ENCODE measurements at places on chromosomes 1 and 21. TPM values are rescaled to one million over a fixed set of nuclear protein-coding genes. Genes with fewer than 3 reads are reported as not detected.

PPIE gene
- total RNA-seq: 39.7 TPM

HMGCS2 gene
- total RNA-seq: not detected

ACTL8 gene
- total RNA-seq: 1.9 TPM

OXCT2 gene
- 0.50 TPM for total RNA-seq

GGPS1 gene
- total RNA-seq: 25.4 TPM

MTMR11 gene
- 7.9 TPM for total RNA-seq

LHX8 gene
- total RNA-seq: 1.7 TPM

SH3BGR gene
- 1.5 TPM for total RNA-seq

WNT3A gene
- total RNA-seq: 0.05 TPM

MRAP gene
- total RNA-seq: not detected

IGSF3 gene
- total RNA-seq: 26.5 TPM

OR2T33 gene
- total RNA-seq: not detected

CDC7 gene
- total RNA-seq: 6.7 TPM

FAM177B gene
- total RNA-seq: not detected

BACE2 gene
- 21.8 TPM for total RNA-seq

WDR64 gene
- total RNA-seq: not detected

CCDC17 gene
- 0.45 TPM for total RNA-seq

KRTAP8-1 gene
- not detected for total RNA-seq

TAS1R1 gene
- total RNA-seq: not detected

CA6 gene
- total RNA-seq: not detected

PLEKHG5 gene
- total RNA-seq: 3.9 TPM

SLAMF6 gene
- not detected for total RNA-seq

GSTM5 gene
- not detected for total RNA-seq

SPRR2A gene
- not detected for total RNA-seq

TRIM58 gene
- not detected for total RNA-seq

COL11A1 gene
- total RNA-seq: 4.3 TPM

MARK1 gene
- 0.06 TPM for total RNA-seq

ACBD6 gene
- total RNA-seq: 62.5 TPM

KCNH1 gene
- 4.3 TPM for total RNA-seq

SELE gene
- total RNA-seq: not detected

OR6K3 gene
- total RNA-seq: not detected

BEST4 gene
- 0.37 TPM for total RNA-seq

MAP3K21 gene
- total RNA-seq: 13.9 TPM

MIER1 gene
- 11.5 TPM for total RNA-seq

PHF13 gene
- 10.0 TPM for total RNA-seq

RGS18 gene
- total RNA-seq: not detected

GBP5 gene
- total RNA-seq: not detected

MCOLN3 gene
- total RNA-seq: 4.2 TPM

All from A549 treated with DMSO at 1 μM for 4 hours (cell line).